Activated T-helper 2 cell treated with anti-CD3 and anti-CD28 coated beads, Interferon-gamma antibody, Interleukin-2, Interleukin-4, amounts not matched to agents 10 μg/mL and 5 μg/mL and 100 μg/mL, durations not matched to agents 14 hours and 24 hours and 36 hours (primary cell): ENCODE measurements at places on chromosomes 16 and 17. TPM values are rescaled to one million over a fixed set of nuclear protein-coding genes. Genes with fewer than 3 reads are reported as not detected.

GRCh38 chr16:71762186-71762585 is 37.7 kb upstream of the PHLPP2 start:
- DNase-seq, result no peak

- no peak for DNase-seq
These were observed 40.9 kb downstream of the SMARCE1 start for GRCh38 chr17:40606548-40607353.

- DNase-seq, result peak; percentile 67
These were observed 718 bp downstream of the ATP2A3 start for GRCh38 chr17:3963237-3964201.

DNA sequence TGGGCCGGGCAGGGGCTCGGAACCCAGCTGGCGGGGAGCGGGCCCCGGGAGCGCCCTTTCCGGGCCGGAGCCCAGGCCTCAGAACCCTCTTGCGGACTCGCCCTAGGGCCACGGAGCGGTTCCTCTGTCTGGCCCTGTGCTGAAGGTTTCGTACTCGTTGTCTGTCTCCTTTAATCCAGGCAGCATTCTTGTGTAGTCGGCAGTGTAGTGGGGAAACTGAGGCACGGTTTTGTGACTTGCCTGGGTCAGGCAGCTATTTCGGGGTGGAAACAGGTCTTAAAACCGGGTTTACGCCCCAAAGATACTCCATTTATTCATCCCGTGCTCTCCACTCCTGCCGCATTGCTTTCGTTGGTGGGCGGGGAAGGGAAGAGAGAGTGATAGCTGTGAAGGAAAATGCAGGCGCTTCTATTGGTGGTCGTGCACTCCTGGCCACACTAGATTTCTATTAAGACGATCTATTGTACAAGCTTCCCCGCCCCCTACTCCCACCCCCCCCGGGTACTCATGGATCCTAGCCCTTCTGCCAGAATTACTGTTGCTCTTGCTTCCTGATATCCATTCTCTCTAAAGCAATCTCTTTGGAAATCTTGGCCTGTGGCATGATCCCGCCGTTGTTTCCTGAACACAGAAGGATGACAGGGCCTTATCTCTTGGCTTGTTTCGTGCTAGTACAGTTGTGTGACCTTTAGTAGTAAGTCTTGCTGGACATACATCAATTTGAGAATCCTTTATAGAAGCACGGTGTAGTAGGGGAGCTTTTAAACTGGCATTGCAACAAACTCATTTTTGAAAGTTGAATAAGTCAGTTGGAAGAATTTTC is 751 bp downstream of the DCAF7 start:
- DNase-seq, result no peak

DNA sequence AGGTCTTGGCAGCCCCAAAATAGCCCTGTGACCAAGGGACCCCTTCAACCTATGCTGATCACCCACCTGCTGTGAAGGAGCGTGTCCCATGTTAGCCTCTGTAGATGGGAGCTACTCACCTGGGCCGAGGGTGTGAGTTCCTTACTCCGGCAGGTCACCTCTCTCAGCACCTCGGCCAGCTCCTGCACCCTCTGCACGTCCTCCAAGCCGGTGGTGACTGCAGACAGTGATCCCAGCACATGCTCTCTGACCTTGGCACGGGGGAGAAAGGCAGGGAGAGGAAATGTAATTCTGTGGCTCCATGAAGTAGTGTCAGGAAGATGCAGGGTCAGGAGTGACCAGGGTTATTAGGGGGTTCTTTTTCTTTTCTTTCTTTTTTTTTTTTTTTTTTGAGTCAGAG is 67.7 kb upstream of the BCO1 start:
- no peak for DNase-seq

DNA sequence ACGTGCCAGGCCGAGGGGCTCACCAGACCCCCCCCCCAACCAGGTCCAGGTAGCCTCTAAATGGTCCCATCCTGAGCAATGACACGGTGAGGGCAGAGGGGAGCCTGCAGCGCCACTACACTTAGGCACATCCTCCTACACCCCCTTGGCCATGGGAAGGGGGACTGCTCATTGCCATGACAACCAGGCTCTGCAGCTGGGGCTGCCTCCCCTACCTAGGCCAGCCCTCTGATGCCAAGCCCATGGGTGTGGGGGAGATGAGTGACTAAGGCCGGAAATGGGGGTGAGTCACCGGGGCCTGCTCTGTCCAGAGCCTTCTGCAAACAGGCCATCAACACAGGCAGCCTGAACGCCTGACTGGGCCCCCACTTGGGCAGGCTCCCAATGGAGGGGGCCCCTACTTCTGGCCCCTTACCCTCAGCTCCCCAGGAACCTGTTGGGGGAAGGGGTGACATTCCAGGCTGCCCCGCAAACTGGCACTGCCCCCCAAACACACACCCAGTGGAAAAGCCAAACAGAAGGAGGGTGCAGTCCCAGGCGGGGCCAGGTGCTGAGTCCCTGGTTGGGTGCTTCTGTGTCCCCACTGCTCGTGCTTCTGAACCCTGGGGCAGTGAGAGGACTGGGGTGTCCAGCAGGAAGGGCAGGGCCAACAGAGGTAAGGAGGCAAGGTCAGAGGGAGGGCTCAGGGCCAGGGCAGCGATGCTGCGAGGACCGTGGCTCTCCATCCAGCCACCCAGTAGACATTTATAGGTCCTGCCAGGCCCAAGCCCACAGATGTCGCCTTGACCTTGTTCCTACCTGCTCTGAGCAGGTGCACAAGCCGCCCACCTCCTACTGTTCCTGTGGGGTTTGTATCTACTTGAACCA is 8.2 kb downstream of the PLCD3 start:
- DNase-seq, result no peak

- no peak for DNase-seq
These were observed 270.7 kb upstream of the SOX9 start for GRCh38 chr17:71849783-71850768.

TP53TG3 gene
- not detected in 2 replicates for total RNA-seq
